Activated T-cell treated with anti-CD3 and anti-CD28 coated beads, Interleukin-2, amount 50 U/mL, for 72 hours (primary cell): ENCODE measurements at places on chromosomes 2 and 18. TPM values are rescaled to one million over a fixed set of nuclear protein-coding genes. Genes with fewer than 3 reads are reported as not detected.

Gene KCTD18
- 17.0 TPM for total RNA-seq

Gene PMAIP1
- total RNA-seq: 96.5 TPM

GRCh38 chr2:11018651-11019185 lies 107.0 kb downstream of the KCNF1 start:
- H3K4me3 ChIP-seq: no peak overlapping the region
- H3K36me3 ChIP-seq: no peaks in the 10 kb centered on the region
- H3K4me1 ChIP-seq: no peaks in the 10 kb centered on the region
- no peak overlapping the region for H3K27ac ChIP-seq

Gene CRYBA2
- not detected for total RNA-seq

DNA sequence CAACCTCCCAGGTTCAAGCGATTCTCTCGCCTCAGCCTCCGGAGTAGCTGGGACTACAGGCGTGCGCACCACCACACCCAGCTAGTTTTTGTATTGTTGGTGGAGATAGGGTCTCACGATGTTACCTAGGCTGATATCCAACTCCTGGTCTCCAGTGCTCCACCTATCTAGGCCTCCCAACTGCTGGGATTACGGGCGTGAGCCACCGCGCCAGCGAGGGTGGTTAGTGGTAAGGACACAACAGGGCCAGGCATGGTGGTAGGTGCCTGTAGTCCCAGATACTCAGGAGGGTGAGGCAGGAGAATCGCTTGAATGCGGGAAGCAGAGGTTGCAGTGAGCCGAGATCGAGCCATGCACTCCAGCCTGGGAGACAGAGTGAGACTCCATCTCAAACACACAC lies 26.6 kb upstream of the DUSP2 start:
- peaks cover 49% of the 10 kb centered on the region for H3K4me1 ChIP-seq
- no peaks in the 10 kb centered on the region for H3K27me3 ChIP-seq
- no peak for DNase-seq

GRCh38 chr2:239337877-239338484 lies 62.8 kb downstream of the HDAC4 start:
- H3K27me3 ChIP-seq: no peaks in the 10 kb centered on the region
- no peak overlapping the region for H3K27ac ChIP-seq
